ENCODE measurements at places on chromosomes 4 and X. TPM values are rescaled to one million over a fixed set of nuclear protein-coding genes. Genes with fewer than 3 reads are reported as not detected.

DNA sequence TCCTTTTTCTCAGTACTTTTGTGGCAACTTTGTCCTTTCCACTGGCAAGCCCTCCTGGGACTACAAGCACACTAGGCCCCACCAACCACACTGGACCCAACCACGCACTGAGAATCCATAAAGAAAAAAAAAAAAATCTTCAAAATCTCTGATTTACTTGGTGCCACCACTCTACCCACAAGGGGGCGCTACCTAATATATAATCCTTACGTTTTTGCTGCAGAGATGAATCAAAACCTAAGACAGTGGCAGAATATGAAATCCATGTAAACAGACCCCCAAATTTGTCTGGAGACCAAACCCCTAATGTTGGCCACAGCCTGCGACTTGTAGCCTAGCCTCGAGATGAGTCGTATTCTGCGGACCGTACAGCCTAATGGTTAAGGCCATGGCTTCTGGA is 63.5 kb upstream of the ARHGAP36 start:
- H3K36me3 ChIP-seq = no peaks in the 10 kb centered on the region
- H3K27ac ChIP-seq = no peak overlapping the region
- no peaks in the 10 kb centered on the region for H3K4me1 ChIP-seq
- no peak for DNase-seq

- H3K36me3 ChIP-seq = no peaks in the 10 kb centered on the region
- no peak for DNase-seq
- H3K4me3 ChIP-seq = no peak overlapping the region
Measured at GRCh38 chr4:185515248-185515647, 20.1 kb downstream of the PDLIM3 start.

DNA sequence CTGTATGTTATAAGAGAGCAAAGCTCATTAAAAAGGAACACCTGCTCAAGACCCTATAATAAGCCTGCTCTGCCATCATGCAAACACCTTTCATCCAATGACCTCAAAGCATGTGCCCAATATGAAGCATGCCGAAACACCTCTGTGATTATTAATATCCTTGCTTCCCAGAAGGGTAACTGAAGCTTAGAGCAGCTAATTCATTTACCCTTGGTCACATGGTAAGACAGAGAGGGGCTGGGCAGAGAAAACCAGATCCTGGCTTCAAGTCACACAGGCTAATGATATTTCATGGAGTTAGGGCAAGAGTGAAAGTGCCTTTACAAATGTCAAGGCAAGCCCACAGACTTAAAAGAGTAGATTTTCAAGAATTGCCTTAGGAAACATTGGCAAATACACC is 5.6 kb downstream of the AMOT start:
- DNase-seq = no peak
- H3K27me3 ChIP-seq = peaks cover 5% of the 10 kb centered on the region

DNA sequence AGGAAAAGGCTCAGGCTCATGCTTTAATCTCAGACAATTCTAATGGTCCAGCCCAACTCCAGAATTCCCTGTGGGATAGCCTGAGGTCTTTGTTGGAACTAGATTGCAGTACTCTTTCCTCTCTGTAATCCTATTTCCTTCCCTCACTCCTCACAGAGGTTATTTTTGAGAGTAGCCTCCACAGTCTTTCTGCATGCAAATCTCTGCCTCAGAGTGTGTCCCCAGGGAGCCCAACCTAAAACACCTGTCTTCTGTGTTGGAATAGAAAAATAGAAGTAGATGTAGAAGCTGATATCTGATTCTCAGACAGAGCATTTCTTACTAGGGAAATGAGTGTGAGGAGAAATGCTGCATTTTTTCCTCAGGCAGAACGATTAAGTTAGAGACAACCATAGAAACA is 915.5 kb upstream of the EPHA5 start:
- H3K4me1 ChIP-seq = no peaks in the 10 kb centered on the region
- no peak overlapping the region for H3K4me3 ChIP-seq
- no peaks in the 10 kb centered on the region for H3K36me3 ChIP-seq
- no peaks in the 10 kb centered on the region for H3K27me3 ChIP-seq
- DNase-seq = no peak

SHROOM3 gene
- not detected for total RNA-seq

KDR gene
- not detected for total RNA-seq

DNA sequence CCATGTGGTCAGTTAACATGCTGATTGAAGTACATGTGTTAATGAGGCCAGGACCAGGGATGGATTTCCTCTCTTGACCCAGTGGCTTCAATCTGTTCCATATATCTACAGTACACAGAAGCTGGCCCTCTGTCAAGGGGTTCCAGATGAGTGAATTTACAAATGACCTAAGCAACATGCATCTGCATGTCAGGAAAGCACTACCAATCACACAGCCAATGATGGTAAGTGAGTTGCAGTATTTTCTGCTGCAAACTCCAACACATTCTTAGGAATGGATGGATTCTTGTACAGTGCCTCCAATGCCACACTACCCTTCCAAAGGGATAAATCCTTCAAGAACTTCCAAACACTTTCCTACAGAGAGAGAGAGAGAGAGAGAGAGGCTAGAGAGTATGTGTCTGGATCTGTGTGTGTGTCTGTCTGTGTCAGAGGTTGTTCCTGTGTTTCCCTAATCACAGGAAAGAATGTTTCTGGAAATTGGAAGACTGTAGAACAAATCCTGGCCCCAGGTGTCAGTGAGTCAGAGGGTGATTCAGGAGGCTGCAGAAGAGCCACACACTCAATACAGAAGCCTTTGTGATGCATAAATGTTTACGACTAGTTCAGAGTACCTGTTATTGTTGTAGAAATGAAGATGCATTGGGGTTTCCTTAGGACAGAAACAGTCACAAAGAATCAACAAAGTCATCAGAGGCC is 107.5 kb downstream of the GUCY2F start:
- H3K4me3 ChIP-seq = no peak overlapping the region
- no peaks in the 10 kb centered on the region for H3K27me3 ChIP-seq
- no peak for DNase-seq
- no peaks in the 10 kb centered on the region for H3K36me3 ChIP-seq

TCEAL5 gene
- not detected for total RNA-seq

DNA sequence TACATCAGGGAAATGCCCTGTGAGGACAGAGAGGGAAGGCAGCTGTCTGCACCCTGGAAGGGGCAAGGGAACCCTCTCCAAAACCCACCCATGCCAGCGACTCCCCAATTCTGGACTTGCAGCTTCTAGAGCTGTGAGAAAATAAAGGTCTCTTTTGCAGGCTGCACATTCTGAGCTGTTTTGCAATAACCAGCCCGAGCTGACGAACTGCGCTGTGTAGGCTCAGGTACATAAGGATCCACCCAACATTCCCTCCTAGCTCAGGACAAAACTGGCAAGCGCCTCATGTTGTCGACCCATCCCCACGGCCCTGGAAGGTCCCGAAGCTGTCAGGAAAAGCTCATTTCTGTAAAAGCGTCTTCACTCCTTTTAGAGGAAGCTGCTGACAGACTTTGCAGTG is 271.8 kb downstream of the CRLF2 start:
- no peaks in the 10 kb centered on the region for H3K36me3 ChIP-seq
- no peak overlapping the region for H3K4me3 ChIP-seq
- H3K4me1 ChIP-seq = no peaks in the 10 kb centered on the region
- no peak for DNase-seq
- no peak overlapping the region for H3K27ac ChIP-seq
- H3K27me3 ChIP-seq = no peaks in the 10 kb centered on the region

- DNase-seq = no peak
- no peaks in the 10 kb centered on the region for H3K27me3 ChIP-seq
- H3K36me3 ChIP-seq = no peaks in the 10 kb centered on the region
- no peak overlapping the region for H3K4me3 ChIP-seq
- H3K4me1 ChIP-seq = no peaks in the 10 kb centered on the region
- no peak overlapping the region for H3K27ac ChIP-seq
Measured at GRCh38 chr4:91471280-91471679, 832.5 kb upstream of the GRID2 start.

All from activated T-helper 2 cell treated with anti-CD3 and anti-CD28 coated beads, Interferon-gamma antibody, Interleukin-2, Interleukin-4, amounts not matched to agents 10 μg/mL and 5 μg/mL and 100 μg/mL, durations not matched to agents 14 hours and 24 hours and 36 hours (primary cell).